ENCODE measurements at places on chromosomes 7 and 10.
A peak's percentile ranks its signal among the peaks of the same experiment; 100 is the strongest.

- DNase-seq: no peak
These were observed 137.6 kb upstream of the HABP2 start for GRCh38 chr10:113415246-113415645.

DNA sequence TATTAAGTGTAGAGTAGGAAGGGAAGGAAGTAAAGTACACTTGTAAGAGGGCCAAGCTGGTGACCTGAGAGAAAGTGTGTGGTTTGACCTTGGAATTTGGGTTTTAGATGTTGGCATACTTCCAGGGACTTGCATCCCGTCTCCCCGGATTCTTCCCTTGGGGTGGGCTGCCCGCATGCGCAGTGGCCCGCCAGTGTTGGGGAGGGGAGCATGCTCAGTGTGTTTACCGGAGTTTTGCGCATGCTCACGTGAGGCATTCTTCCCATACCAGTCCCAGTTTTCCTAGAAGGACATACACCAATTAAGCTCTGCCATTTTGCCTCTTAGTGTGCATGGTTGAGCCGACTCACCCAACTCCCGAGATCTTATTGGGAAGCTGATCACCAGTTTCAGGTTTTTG is 9.4 kb downstream of the PDSS1 start:
- DNase-seq: no peak

- DNase-seq: peak; percentile 82
These were observed 51.0 kb upstream of the PPP2R2D start for GRCh38 chr10:131849591-131850382.

DNA sequence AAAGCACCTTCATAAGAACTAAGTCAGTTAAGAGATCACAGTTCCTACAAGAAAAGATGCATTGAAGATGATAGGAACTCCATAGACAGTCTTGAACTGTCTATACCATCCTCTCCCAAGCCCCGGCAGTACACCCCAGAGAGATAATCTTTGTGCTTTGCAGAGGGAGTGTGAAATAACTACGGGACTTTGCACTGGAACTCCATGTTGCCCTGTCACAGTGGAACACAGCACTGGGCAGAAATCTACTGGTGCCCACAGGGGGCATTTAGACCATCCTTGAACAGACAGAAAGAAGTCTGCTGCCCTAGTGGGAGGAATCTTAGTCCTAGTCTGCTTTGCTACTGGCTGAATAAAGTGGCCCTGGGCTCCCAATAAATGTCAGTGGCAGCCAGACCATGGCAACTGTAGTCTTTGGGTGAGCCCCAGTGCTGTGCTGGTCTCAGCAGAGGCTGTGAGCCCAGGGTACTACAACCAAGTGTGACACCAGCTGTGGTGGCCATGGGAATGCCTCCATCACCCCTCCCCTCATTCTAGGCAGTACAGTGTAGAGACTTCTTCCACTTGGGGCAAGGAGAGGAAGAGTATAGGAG is 107.7 kb upstream of the TMEM168 start:
- no peak for DNase-seq

DNA sequence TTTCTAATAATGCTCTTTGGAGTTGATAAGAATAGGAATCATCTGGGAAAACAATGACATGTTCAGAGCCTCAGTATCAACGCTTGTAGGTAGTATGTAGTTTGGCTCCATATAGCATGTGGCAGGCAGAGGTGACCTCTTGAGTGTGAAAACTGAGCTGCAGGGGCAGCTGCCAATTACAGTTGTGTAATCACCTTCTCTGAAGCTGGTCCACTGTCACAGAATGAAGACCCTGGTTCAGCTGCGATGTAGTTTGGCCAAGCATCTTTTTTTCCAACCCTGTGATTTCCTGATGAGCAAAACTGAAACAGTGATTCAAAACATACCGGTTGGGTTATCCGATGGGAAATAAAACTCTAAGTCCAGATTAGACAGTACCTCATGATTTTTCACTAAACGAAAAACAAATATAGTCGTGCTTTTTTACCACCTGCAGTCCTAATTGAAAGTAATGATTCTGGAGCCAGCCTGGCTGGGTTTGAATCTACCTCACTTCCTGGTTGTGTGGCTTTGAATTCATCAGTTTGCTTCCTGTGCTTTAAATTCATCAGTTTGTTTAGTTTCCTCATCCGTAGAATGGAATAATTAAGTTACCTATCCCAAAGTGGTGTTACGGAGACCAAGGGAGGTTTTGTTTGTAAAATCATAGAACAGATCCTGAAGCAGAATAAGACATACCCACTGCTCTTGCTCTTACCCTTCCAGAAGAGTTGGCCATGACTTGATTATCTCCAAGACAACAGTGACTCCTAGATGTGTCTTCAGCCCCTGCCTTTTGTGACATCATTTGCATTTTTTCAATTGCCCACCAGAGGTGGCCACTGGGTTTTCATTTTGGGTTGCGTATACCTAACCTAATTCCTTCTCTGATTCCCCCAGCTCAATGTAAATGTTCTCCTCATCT is 87.4 kb downstream of the CELF2 start:
- no peak for DNase-seq
